CD14-positive monocyte (primary cell): ENCODE measurements at places on chromosomes 13 and 19.
A peak's percentile ranks its signal among the peaks of the same experiment; 100 is the strongest.

GRCh38 chr19:44455100-44455499, 6.8 kb upstream of the ZNF229 start:
- no peaks in the 10 kb centered on the region for H3K36me3 ChIP-seq
- H3K4me1 ChIP-seq: no peaks in the 10 kb centered on the region
- no peak overlapping the region for H3K4me3 ChIP-seq
- no peak for DNase-seq
- H3K27ac ChIP-seq: no peak overlapping the region

GRCh38 chr19:48746738-48747575, at the start of gene IZUMO1:
TSS of gene IZUMO1 (minus strand) at chr19:48746909. CDS start at chr19:48745859, 1,050 bp downstream.
- peaks cover 11% of the 10 kb centered on the region for H3K4me1 ChIP-seq
- H3K4me3 ChIP-seq: peak within 1 kb of the TSS; percentile 19
- peak; percentile 77 for DNase-seq
- no peak within 1 kb of the TSS for H3K27ac ChIP-seq
- H3K36me3 ChIP-seq: no peaks in the 10 kb centered on the region
- H3K27me3 ChIP-seq: peaks cover 40% of the 10 kb centered on the region

- peaks cover 34% of the 10 kb centered on the region for H3K36me3 ChIP-seq
- DNase-seq: no peak
- H3K27me3 ChIP-seq: no peaks in the 10 kb centered on the region
- no peak overlapping the region for H3K4me3 ChIP-seq
These were observed 10.1 kb downstream of the ZNF714 start for GRCh38 chr19:21092109-21092508.

DNA sequence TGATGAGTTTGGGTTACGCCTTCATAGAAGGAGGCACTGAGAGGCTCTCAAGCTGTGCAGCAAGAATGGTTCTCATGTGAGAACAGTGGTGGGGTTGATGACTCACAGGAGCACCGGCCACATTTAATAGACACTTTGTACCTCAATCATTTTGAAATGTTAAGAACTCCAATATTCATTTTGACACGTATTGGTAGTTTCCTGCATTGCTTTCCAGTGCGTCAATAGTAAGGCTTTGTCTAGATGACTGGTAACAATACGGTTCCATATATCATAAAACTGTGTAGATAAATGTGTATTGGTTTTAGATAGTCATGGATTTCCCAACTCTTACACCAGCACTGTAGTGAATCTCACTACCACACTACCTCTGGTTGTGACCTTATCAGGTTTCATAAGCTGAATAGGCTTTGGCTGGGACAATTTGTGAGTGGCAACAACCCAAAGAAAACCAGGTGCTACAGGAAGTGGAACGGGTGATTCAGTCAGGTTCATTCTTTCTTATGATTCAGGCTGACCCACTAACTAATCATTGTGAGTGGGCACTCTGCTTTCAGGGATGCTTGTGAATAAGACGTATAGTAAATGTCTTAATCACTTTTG, 362.6 kb downstream of the KLF5 start:
- H3K27me3 ChIP-seq: no peaks in the 10 kb centered on the region
- H3K36me3 ChIP-seq: no peaks in the 10 kb centered on the region
- H3K27ac ChIP-seq: no peak overlapping the region
- DNase-seq: no peak
- H3K4me3 ChIP-seq: no peak overlapping the region

DNA sequence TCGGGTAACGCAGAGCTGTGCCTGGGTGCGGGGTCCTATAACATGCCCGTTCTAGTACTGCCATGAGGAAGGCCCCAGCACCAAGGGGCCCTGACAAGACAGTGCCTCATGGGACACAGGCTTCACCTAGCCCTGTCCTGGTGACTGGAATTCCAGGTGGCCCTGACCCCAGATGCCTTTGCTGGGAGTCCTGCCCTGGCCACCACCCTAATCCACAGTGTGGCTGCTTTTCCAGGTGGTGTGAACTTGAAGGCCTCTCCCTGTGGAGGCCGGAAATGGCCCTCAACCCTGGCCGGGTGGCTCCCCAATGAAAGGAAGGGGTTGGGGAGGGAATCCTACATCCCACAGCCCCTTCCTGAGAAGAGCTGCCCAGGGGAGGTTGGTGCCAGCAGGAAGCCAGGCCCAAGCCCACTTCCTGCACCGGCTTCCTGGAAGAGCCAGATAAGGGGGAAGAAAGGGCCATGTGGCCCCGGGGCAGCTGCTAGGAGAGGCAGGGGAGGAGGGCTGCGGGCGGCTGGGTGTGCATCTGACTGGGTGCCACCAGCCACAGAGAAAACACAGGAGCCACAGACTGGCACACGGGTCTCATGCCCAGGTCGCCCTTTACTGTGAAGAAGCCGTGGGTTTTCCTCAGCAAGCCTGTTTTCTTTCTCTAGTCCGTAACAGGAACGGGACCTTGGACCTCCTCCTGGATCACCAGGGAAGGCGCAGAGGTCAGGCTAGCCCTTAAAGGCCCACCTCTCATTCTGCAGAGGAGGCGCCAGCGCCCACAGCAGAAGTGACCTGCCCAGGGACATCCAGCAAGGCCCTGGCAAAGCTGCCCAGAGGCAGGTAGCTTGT, 4.7 kb downstream of the LSM4 start:
- DNase-seq: no peak
- peaks cover 9% of the 10 kb centered on the region for H3K36me3 ChIP-seq
- H3K4me3 ChIP-seq: no peak overlapping the region
- peaks cover 58% of the 10 kb centered on the region for H3K4me1 ChIP-seq

- H3K4me3 ChIP-seq: no peak overlapping the region
- no peak overlapping the region for H3K27ac ChIP-seq
- no peaks in the 10 kb centered on the region for H3K4me1 ChIP-seq
- no peaks in the 10 kb centered on the region for H3K27me3 ChIP-seq
These were observed 39.6 kb downstream of the C1QTNF9 start for GRCh38 chr13:24348797-24349515.

- H3K4me1 ChIP-seq: peaks cover 25% of the 10 kb centered on the region
- H3K27me3 ChIP-seq: no peaks in the 10 kb centered on the region
- no peak overlapping the region for H3K4me3 ChIP-seq
These were observed 25.5 kb upstream of the TFDP1 start for GRCh38 chr13:113559061-113559460.

- no peaks in the 10 kb centered on the region for H3K4me1 ChIP-seq
- no peaks in the 10 kb centered on the region for H3K36me3 ChIP-seq
- no peak overlapping the region for H3K4me3 ChIP-seq
- no peak for DNase-seq
These were observed 727.1 kb upstream of the KLHL1 start for GRCh38 chr13:70835371-70835770.

GRCh38 chr13:113759525-113760137, 605 bp downstream of the TMEM255B start:
- peak overlapping the region; percentile 95 for H3K27ac ChIP-seq
- DNase-seq: peak; percentile 7
- peaks cover 22% of the 10 kb centered on the region for H3K4me1 ChIP-seq
- peak overlapping the region; percentile 88 for H3K4me3 ChIP-seq
- peaks cover 31% of the 10 kb centered on the region for H3K27me3 ChIP-seq

- no peak overlapping the region for H3K27ac ChIP-seq
- H3K4me3 ChIP-seq: no peak overlapping the region
- DNase-seq: no peak
- H3K4me1 ChIP-seq: no peaks in the 10 kb centered on the region
- H3K36me3 ChIP-seq: no peaks in the 10 kb centered on the region
- no peaks in the 10 kb centered on the region for H3K27me3 ChIP-seq
These were observed 320.8 kb upstream of the MAB21L1 start for GRCh38 chr13:35797244-35797643.

DNA sequence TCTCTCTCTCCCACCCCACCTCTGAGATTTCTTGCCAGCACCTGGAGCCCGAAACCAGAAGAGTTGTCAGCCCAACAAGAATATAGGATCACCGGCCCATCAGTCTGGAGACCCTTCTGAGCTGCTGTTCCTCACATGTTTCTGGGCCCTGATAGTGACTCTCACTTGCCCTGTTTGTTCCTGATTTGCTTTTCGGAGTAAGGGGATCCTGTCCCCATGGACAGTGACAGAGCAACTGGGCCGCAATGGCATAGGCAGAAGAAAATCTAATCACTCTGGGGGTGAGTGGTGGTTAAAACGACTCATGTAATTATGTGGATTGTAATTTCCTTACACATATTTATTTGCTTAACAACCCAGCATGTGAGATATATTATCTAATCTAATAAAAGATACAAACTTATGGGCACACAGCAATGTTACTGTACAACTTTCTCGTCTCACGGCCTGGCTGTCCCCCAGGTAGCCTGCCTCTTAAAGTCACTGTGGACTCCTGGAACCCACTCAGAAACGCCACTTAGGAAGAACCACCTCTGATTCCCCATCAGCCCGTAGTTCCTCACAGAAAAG, 663 bp upstream of the SMAD9 start:
- peaks cover 58% of the 10 kb centered on the region for H3K27me3 ChIP-seq
- H3K27ac ChIP-seq: no peak overlapping the region
- H3K4me1 ChIP-seq: peaks cover 3% of the 10 kb centered on the region
- H3K36me3 ChIP-seq: no peaks in the 10 kb centered on the region

GRCh38 chr13:33541962-33542308, 256.4 kb upstream of the STARD13 start:
- peaks cover 37% of the 10 kb centered on the region for H3K4me1 ChIP-seq
- peak overlapping the region; percentile 94 for H3K27ac ChIP-seq
- DNase-seq: no peak
- H3K4me3 ChIP-seq: peak overlapping the region; percentile 81
- no peaks in the 10 kb centered on the region for H3K27me3 ChIP-seq

DNA sequence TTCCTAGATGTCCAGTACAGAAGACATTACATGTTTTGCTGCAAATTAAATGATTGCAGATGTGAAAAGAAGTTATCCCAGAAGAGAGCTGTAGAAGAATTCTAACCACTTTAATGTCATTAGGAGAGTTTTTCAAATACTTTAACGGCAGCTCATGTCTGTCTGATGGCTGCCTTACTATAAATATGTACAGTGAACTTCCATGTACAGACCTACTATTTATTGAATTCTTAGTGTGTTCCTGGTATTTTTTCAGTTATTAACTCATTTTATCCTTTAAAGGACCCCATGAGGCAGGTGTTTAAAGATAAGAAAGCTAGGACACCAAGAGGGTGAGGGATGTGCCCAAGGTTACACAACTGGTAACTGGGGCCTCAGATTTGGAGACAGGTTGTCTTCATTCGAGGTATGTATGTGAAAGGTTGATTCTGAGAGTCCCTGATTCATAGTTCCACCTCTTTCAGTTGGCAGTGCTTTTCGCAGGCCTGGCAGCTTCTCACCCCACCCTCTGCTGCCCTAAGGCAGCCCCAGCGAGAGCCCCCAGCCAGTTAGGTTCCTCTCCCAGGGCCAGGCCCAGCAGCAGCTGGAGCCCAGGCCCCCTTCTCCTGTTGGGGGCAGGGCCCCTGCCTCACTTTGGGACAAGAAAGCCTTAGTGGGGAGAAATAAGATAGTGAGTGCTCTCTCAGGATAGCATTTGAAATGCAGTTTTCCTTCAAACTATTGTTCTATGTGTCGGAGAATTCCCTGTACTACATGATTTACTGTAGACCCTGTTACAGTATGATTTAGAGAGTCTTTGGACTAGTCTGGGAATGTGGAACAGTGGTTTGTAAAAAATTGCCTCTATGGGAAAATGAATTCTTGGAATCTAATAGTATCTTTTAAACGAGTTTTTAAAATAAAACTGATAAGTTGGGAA, 67.7 kb upstream of the TEX29 start:
- H3K27me3 ChIP-seq: no peaks in the 10 kb centered on the region
- H3K27ac ChIP-seq: no peak overlapping the region
- H3K4me3 ChIP-seq: no peak overlapping the region
- peaks cover 91% of the 10 kb centered on the region for H3K36me3 ChIP-seq
- DNase-seq: no peak

DNA sequence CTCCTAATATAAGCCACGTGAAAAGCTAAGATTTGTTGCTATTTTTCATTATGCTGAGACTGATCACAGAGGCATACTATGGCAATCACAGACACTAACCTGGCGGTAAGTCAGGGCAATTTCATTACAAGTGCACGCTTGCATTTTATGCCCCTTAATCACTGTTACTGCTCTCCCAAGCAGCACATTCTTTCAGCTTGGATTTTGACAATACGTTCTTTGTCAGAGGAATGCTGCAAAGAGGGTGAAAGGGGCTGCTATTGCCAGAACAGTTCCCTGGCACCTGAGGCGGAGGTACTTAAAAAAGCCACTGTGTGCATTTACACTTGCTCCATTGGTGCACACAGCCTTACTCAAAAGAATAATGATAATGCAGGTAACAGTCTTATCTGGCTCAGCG, 346.6 kb downstream of the RFC3 start:
- no peaks in the 10 kb centered on the region for H3K27me3 ChIP-seq
- no peak overlapping the region for H3K4me3 ChIP-seq
- no peaks in the 10 kb centered on the region for H3K4me1 ChIP-seq

- DNase-seq: no peak
- no peak overlapping the region for H3K4me3 ChIP-seq
- no peak overlapping the region for H3K27ac ChIP-seq
- no peaks in the 10 kb centered on the region for H3K4me1 ChIP-seq
These were observed 66.1 kb upstream of the C1QTNF9B start for GRCh38 chr13:23963184-23963931.

DNA sequence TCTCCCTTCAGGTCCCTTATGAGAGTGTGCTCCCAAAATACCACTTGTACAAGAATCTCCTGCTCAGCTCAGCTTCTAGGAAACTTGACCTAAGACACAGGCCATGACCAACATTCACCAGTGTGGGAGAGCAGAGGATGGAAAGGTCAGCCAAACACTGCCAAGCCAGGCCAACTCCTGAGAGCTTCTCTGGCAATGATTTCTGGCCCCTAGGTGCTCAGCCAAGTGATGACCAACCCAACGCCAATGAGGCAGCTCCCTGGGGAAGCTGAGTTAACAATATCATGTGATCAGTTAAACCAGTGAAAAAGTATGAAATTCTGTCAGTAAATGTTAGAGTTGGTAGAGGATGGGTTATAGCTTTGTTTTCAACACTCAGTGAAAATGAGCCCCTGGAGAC, 49.1 kb upstream of the FLT1 start:
- no peaks in the 10 kb centered on the region for H3K4me1 ChIP-seq
- no peak overlapping the region for H3K4me3 ChIP-seq
- no peaks in the 10 kb centered on the region for H3K36me3 ChIP-seq
- no peak overlapping the region for H3K27ac ChIP-seq
- H3K27me3 ChIP-seq: peaks cover 3% of the 10 kb centered on the region

DNA sequence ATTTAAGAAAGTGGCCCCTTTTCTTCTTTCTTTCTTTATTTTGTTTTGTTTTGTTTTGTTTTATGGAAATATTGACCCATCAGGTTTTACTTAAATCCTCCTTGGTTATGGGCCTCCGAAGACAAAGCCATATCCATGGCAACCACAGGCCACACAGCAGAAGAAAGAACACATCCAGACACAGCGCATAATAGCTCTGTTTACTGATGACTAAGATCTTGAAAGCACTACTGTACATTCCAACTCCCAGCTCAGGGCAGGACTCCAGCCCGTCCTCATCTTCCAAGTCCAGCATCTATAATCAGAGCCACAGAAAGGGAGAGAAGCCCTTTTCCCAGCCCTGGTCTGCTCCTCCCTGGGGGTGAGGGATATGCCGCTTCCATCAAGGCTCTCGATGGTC, 84.3 kb downstream of the NUFIP1 start:
- no peak for DNase-seq
- H3K4me3 ChIP-seq: no peak overlapping the region
- no peaks in the 10 kb centered on the region for H3K4me1 ChIP-seq
- no peaks in the 10 kb centered on the region for H3K36me3 ChIP-seq
- H3K27ac ChIP-seq: no peak overlapping the region
- H3K27me3 ChIP-seq: no peaks in the 10 kb centered on the region

GRCh38 chr13:26054896-26055295, 3.1 kb upstream of the SHISA2 start:
- H3K4me1 ChIP-seq: peaks cover 3% of the 10 kb centered on the region
- H3K36me3 ChIP-seq: no peaks in the 10 kb centered on the region
- peaks cover 43% of the 10 kb centered on the region for H3K27me3 ChIP-seq
- H3K27ac ChIP-seq: no peak overlapping the region
